NCI-H146 (cell line): ENCODE measurements at places on chromosomes 16 and 17.
A peak's percentile ranks its signal among the peaks of the same experiment; 100 is the strongest.

DNA sequence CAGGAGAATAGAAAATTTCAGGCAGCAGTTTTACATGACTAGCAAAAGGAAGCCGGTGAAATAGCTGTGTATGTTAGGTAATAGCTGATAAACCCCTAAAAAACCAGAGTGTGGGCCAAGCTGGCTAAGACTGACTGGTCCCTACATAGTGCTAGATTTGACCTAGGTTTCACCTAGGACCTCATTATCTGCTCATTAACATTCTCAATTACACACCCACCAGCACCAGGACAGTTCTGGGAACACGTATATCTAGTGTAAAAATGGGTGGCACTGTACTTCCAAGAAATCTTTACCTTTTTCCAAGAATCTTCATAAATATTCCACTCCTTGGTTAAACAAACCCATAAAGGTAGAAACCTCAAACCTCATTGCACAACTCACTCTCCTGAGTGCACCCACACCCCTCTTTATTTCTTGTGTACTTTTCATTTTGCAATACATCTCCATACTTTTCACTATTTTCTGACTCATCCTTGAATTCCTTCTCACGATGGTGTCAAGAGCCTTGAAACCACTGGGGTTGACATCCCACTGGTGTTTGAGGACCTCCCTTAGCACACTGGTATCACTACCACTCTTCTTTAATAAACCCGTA, 262.7 kb upstream of the KCNJ16 start:
- no peak for DNase-seq

DNA sequence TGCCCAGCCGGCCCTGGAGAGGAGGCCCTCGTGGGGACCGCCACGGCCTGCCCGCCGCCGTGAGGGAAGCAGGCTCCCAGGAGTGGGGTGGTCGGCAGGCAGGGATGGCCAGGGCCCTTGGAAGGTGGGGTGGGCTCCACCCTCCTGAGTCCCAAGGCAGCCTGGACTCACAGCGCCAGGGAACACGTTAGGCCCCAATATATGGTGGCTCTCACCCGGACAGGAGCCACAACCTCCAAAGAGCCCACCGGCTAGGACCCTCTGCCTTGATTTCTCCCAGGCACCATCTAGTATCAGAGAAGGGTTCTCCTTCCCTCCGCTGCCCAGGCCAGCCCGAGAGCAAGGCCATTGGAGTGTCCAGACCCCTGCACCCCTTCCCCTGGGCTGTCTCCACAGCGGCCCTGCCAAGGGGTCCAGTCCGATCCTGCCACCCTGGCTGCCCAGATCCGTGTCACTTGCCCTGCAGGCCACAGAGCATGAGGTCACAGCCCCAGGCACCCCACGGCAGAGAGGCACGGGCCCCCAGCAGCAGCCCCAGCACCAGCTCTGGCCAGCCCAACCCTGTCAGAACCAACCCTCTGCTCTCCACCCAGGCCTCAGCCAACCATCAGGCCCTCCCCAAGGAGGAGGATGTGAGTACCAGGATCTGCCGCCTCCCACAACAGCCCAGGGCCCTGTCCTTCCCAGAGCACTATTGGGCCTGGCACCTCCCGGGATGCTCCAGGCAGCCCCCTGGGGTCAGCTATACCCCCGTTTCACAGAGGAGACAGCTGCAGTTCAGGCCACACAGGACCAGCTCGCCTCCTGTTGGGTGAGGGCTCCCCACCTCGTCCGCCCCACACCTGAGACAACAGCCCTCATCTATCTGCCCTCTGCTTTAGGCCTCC, 1.1 kb upstream of the AXIN1 start:
- no peak for DNase-seq

DNA sequence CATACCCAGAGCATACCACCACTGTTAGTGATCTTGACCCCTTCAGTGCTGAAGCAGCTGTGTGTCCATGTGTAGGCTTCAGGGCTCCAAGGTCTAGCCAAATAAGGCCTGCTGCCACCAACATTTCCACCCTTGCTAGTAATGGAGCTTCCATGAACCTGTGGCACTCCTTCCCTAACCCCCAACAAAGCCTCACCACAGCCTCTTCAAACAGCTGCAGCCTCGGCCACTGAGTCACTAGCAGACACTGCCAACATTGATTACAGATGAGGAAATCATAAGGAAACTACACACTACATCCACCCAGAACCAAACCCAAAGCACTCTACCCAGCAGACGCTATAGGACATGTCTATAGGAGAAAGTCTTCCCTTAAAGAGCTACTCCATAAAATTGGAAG, 610.7 kb downstream of the KCNJ2 start:
- DNase-seq = no peak

GRCh38 chr17:27593232-27593856, 37.6 kb upstream of the LGALS9 start:
- DNase-seq = no peak

DNA sequence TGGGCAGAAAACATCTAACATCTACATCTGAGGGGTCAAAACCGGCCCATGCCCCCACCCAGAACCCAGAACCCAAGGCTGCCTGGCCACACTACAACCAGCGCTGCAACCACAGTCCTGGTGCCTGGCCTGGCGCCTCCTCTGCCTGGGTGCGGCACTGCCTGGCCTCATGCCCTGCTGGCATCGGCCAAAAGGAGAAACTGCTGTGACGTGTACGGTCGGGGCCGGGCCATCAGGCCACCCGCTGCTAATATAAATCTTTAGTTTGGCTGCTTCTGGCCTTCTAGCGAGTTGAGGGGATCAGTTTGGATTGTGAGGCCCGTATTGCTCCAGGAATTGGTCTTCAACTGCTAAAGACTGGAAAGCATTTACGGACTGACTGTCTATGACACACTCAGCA, 22.8 kb downstream of the TMEM204 start:
- no peak for DNase-seq

DNA sequence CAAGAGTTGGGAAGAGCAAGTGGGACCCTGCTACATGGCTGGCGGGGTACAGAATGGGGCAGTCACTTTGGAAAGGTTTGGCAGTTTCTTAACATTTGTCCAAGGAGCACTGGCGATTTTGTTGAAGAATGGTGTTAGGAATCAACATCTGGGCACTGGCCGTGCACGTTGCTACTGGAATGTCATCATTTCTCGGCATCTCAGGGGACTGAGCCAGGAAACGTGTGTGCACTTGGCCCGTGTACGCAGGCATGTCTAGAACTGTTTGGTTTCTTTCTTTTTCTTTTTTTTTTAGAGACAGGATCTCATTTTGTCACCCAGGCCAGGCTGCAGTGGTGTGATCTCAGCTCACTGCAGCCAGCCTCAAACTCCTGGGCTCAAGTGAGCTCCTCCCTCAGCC, 17.3 kb upstream of the FOXK2 start:
- DNase-seq = no peak

DNA sequence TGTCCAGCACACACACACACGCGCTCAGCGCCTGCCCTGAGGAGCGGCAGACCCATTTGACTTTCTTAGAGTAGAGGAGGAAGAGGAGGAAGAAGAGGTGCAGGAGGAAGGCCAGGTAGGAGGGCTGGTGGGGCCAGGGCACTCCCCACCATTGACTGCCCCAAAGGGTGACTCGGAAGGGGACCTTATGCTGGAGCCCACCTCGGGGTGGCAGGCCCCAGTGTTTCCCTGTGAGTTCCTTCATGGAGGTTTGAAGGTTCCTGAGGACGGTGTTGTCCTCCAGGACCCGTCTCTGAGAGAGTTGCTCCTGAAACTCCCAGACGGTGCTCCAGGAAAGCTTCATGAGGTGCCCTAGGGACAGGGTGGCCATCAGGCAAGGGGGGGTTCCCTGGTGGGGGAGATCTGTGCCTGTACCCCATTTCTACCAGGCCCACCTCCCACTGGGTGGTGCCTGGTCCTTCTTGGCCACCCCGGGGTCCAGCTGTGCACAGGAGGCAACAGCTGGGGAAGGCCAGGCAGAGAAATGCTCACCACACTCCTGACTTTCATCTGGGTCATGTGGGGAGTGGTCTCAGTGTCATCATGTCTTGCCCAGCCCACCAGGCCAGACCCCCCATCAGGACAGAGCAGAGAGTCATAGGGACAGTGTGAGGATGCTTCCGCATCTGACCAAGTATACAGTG, 89.5 kb downstream of the TNFRSF13B start:
- DNase-seq = no peak

GRCh38 chr17:5837055-5837491, 233.1 kb upstream of the WSCD1 start:
- DNase-seq = peak; percentile 34

GRCh38 chr17:9233271-9233599, 211.9 kb downstream of the NTN1 start:
- no peak for DNase-seq

DNA sequence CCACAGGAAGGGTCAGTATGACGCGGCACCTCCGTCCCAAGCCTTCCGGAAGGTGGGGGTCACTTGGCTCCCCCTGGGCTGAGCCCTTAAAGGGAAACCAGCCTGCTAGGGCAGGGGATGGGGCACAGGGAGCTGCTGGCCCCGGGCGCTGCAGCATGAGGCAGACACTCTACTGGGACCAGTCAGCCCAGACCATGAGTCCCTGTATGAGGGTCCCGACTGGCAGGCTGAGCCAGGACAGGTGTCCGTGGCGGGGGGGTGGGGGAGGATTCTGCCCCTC, 43.4 kb upstream of the ZC3H18 start:
- DNase-seq = no peak

DNA sequence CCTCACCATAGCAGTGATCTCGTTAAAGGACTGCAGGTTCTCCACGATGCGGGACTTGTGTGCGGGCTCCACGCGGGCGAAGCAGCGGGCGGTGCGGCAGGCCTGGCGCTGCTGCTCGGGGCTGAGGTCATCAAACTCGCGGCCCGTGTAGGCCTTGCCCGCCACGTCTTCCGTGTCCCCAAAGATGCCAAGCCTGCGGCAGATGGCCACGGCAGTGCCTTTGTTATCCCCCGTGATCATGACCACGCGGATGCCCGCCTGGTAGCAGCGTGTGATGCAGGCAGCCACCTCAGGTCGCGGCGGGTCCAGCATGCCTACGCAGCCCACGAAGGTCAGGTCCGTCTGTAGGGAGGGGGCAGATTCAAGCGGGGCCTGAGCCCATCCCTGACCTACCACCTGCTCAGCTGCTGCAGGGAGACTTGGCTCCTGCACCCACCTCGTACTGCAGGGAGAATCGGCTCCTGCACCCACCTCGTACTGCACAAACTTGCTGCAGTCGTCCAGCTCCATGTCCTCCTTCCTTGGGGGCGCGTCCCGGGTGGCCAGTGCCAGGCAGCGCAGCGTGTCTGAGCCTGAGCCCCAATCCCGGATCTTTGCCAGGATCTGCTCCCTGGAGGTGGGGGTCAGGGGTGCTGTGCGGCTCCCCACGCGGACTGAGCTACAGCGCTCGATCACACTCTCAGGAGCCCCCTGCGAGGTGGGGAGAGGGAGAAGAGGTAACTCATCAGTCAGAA, 23.1 kb downstream of the ATP2A3 start:
- DNase-seq = no peak

- no peak for DNase-seq
Observed at GRCh38 chr16:70745536-70746025, 55.4 kb downstream of the VAC14 start.

DNA sequence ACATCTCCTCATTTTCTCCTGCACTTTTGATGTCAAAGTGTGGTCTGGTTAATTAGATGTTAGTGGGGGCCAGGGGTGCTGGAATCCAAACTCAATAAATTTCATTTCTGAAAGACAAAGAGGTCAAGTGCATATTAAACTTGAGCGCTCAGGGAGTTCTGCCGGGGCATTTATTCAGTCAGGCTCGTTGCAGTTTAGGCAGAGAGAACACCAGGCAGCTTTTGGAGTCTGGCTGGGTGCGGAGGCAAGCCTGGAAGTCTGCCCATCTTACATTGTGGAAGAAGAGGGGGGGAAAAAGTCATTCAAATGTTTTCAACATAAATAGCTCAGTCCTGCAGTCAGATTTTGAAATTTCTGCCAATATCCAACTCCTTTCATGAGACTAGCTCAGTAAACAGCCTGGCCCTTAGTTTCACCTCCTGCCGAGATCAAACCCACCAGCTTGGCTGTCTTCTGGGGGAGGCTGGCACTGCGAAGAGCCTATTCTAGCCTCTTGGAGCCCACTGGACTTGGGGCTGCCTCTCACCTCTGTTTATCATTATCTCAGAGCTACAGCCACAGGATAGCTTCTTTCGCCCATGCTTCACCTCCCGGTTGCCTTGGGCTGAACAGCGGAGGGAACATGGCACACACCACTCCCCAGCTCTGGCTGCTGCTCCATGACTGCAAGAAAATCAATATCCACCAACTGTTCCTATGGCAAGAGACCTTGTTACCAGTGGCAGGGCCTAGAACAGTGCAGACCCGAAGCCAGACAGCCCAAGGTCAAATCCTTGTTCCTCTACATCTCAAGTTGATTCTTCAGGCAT, 177.4 kb upstream of the CDH5 start:
- DNase-seq = no peak

GRCh38 chr16:72654535-72654934, 393.4 kb downstream of the ZFHX3 start:
- DNase-seq = no peak

DNA sequence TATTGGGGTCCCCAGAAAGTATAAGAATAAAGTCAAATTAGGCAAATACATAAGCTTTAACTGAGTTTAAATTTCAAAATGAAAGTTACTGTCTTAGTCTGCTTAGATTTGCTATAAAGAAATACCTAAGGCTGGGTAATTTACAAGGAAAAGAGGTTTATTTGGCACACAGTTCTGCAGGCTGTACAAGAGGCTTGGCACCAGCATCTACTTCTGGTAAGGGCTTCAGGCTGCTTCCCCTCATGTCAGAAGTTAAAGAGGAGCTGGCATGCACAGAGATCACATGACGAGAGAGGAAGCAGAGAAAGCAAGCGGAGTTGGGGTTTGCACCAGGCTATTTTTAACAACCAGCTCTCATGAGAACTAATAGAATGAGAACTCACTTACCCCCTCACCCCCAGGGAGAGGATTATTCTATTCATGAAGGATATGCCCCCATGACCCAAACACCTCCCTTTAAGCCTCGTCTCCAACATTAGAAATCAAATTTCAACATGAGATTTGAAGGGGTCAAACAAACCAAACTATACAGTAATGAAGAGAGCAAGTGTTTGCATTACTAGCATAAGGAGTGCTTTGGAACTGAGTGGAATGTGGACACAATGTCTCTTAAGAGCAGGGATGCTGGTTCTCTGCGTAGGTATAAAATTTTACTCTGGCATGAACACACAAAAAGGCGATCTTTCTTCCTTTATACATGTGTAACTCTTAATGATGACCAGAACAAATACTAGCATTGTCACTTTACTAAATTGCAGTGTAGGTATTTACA, 292.8 kb upstream of the PMFBP1 start:
- no peak for DNase-seq

DNA sequence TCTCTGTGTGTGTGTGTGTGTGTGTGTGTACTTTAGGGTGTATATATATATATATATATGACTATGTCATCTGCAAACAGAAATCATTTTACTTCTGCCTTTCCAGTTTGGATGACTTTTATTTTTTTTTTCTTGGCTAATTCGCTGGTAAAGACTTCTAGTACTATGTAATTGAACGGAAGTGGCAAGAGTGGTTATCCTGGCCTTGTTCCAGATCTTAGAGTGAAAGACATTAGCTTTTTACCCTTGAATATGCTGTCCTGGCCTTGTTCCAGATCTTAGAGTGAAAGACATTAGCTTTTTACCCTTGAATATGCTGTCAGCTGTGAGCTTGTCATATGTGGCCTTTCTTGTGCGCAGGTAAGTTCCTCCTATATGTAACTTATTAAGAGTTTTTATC, 72.7 kb upstream of the MYOCD start:
- no peak for DNase-seq

- DNase-seq = no peak
Observed at GRCh38 chr16:86508947-86509758, 1.2 kb upstream of the FOXF1 start.
